ENCODE measurements at places on chromosomes 11 and 22. TPM values are rescaled to one million over a fixed set of nuclear protein-coding genes. Genes with fewer than 3 reads are reported as not detected.

DNA sequence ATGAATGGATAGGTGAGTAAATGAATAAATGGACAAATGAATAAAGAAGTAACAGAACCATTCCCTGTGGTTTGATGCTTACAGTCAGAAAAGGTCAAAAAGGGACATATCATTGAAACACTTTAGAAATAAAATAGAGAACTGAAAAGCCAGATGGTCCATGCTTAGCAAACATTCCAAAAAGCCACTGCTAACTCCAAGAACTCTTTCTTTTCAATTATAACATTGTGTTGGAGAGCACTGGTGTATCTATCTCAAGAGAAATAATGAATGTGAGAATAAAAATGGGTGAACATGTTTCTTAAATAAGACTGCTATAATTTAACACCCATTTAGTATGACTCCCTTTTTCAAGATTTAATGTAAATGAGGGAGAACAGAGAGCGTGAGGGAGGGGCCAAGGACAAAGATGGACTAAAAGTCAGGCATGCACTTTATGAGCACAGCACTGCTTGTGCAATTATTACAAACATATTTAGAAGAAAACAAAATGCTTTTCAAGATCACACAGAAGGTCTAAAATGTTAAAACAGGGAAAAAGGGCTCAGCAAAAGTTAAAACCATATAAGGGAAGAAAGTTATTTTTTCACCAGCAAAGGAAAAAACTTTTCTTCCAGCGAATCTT, 224.3 kb upstream of the PITPNB start:
- DNase-seq, result no peak

GRCh38 chr11:27310707-27311106, 52.3 kb downstream of the CCDC34 start:
- DNase-seq, result no peak

- no peak for DNase-seq
These were observed 422 bp upstream of the LGR4 start for GRCh38 chr11:27473017-27473406.

DNA sequence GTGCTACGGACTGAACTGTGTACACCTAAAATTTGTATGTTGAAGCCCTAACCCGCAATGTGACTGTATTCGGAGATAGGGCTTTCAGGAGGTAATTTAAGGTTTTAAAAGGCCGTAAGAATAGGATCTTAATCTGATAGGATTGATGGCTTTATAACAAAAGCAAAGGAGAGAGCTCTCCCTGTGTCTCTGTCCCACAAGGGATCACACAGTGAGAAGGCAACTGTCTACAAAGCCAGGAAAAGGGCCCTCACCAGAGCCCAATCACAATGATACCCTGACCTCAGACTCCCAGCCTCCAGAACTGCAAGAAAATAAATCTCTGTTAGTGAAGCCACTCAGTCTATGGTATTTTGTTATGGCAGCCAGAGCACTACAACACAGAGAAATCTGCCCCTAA, 208.7 kb upstream of the ZC3H12C start:
- no peak for DNase-seq

Gene PLAAT3
- total RNA-seq, result 9.0 TPM

Gene PKDREJ
- 0.09 TPM for total RNA-seq

Gene NOX4
- 2.5 TPM for total RNA-seq
